ENCODE measurements at places on chromosomes 1 and 21. TPM values are rescaled to one million over a fixed set of nuclear protein-coding genes. Genes with fewer than 3 reads are reported as not detected.

PROX1 gene
- polyA plus RNA-seq, result 0.02 TPM

TDRD5 gene
- not detected for polyA plus RNA-seq

S100A3 gene
- polyA plus RNA-seq, result 9.5 TPM

PADI2 gene
- 0.10 TPM for polyA plus RNA-seq

CHTOP gene
- polyA plus RNA-seq, result 38.4 TPM

TMEM82 gene
- polyA plus RNA-seq, result not detected

KCNH1 gene
- 5.8 TPM for polyA plus RNA-seq

PLPPR4 gene
- polyA plus RNA-seq, result 17.6 TPM

SMPDL3B gene
- 0.34 TPM for polyA plus RNA-seq

MYOG gene
- polyA plus RNA-seq, result not detected

TCHH gene
- not detected for polyA plus RNA-seq

AQP10 gene
- not detected for polyA plus RNA-seq

ZNF697 gene
- 3.2 TPM for polyA plus RNA-seq

KIF26B gene
- polyA plus RNA-seq, result 3.0 TPM

SPRR1A gene
- polyA plus RNA-seq, result not detected

PPOX gene
- polyA plus RNA-seq, result 29.7 TPM

FMO4 gene
- polyA plus RNA-seq, result 4.2 TPM

PRR9 gene
- polyA plus RNA-seq, result not detected

LIX1L gene
- 42.1 TPM for polyA plus RNA-seq

CBS gene
- polyA plus RNA-seq, result 79.9 TPM

IFT25 gene
- polyA plus RNA-seq, result 12.8 TPM

PRAMEF1 gene
- polyA plus RNA-seq, result not detected

DYNLT4 gene
- polyA plus RNA-seq, result 0.26 TPM

SLC22A15 gene
- polyA plus RNA-seq, result 6.4 TPM

PRDM15 gene
- polyA plus RNA-seq, result 4.5 TPM

LRRC39 gene
- polyA plus RNA-seq, result 0.28 TPM

DHX9 gene
- polyA plus RNA-seq, result 152 TPM

ITLN1 gene
- not detected for polyA plus RNA-seq

TRIM17 gene
- polyA plus RNA-seq, result 0.33 TPM

GRIK3 gene
- not detected for polyA plus RNA-seq

ORC1 gene
- 3.1 TPM for polyA plus RNA-seq

PHC2 gene
- 62.0 TPM for polyA plus RNA-seq

CR1L gene
- not detected for polyA plus RNA-seq

FCER1G gene
- polyA plus RNA-seq, result 0.38 TPM

SMIM1 gene
- 1.0 TPM for polyA plus RNA-seq

MPL gene
- polyA plus RNA-seq, result not detected

RNF223 gene
- polyA plus RNA-seq, result not detected
